ENCODE measurements at places on chromosomes 6 and 20. TPM values are rescaled to one million over a fixed set of nuclear protein-coding genes. Genes with fewer than 3 reads are reported as not detected.

- DNase-seq, result no peak
- H3K4me3 ChIP-seq, result no peak overlapping the region
- H3K36me3 ChIP-seq, result no peaks in the 10 kb centered on the region
- no peaks in the 10 kb centered on the region for H3K27me3 ChIP-seq
Measured at GRCh38 chr20:62272200-62272599, 30.6 kb upstream of the ADRM1 start.

The PCNA gene
- total RNA-seq, result 83.3 TPM

DNA sequence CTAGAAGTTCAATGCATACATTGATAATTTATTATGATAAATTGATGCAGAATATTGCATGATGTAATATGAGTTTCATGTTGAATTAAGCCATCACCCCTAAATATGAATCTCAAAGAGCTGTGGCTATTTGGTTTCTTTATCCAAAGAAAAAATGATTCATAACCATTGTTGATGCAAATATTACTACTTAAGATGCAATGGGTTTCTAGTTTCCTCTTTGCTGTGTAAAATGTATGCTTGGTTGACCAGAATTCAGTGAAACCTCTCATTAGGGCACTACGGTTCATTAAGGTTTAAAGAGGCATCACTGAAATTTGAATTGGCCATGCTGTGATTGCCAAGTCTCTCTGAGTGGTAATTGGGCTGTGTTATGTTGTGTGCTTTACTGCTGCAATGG lies 492.5 kb upstream of the FLRT3 start:
- no peak for DNase-seq
- H3K27me3 ChIP-seq, result no peaks in the 10 kb centered on the region
- no peak overlapping the region for H3K4me3 ChIP-seq

DNA sequence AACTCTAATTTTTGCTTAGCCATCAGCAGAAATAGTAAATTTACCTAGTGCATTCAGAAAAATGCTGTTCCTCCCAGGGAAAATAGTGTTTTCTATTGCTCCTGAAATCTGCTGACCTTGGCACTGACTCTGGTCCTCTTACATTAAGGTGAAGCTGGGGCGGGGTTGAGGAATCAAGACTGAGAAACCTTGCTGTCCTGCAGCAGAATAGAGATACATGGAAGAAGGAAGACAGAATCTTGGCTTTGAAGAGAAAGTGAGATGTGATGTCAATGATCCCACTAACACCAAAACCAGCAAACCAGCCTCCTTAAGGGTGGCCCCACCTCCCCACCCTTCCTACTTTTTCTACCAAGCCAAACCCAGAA lies 840 bp upstream of the LY86 start:
- no peak overlapping the region for H3K27ac ChIP-seq
- no peak for DNase-seq
- no peaks in the 10 kb centered on the region for H3K36me3 ChIP-seq
- H3K27me3 ChIP-seq, result no peaks in the 10 kb centered on the region

The MCM8 gene
- 4.9 TPM for total RNA-seq

The WFDC5 gene
- not detected for total RNA-seq

DNA sequence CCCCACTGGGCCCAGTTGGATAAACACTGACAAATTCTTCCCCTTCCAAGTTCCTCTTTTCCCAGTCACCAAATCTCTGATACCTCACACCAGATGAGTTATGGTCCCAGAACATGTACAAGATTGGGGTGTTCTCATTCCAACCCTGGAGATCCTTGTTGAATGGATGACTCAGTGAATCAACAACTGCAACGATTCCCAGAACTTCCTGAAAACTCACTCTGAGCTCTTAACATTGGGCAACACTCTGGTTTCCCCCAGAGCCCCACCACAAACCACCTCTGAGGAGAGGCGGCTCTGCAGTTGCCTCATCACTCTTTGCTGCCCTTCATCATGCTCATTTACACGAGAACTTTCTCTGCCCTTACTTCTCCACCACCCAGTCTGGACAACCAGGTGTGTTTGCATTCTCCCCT lies 115.2 kb downstream of the MRPL14 start:
- no peak overlapping the region for H3K4me3 ChIP-seq
- no peak for DNase-seq
- H3K27me3 ChIP-seq, result no peaks in the 10 kb centered on the region
- no peaks in the 10 kb centered on the region for H3K4me1 ChIP-seq
